ENCODE measurements at places on chromosomes 12 and 14. TPM values are rescaled to one million over a fixed set of nuclear protein-coding genes. Genes with fewer than 3 reads are reported as not detected.

DNA sequence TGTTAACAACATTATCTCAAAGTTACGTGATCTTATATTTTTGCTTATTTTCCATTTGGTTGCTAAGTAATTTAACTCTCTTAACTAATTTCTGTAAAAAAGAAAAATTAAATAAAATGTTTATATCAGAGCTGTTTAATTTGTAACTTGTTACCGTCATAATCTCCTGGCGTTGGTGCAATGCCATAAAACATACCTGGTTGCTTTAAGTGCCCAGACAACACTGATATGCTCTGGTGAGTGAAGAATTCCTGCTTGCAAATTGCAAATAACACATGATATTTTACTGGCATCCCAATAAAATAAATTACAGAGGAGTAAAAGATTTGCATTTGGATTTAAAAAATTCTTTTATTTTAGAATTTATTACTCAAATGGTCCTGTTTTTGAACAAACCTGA is 640.1 kb upstream of the MIS18BP1 start:
- no peak for DNase-seq

DNA sequence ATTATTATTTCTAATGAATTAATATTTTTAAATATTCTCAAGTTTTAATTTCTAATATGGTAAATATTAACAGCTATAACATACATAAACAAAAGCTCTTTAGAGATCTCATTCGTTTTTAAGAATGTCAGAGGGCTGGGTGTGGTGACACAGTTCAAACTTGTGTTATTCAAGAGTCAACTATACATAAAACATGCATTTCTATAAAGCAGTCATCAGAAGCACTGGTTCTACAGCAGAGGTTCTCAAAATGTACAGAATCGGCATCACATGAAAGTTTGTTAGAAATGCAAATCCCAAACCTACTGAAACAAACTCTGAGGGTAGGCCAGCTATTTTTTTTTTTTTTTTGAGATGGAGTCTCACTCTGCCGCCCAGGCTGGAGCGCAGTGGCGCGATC is 34.6 kb downstream of the CLIP1 start:
- no peak for DNase-seq

DNA sequence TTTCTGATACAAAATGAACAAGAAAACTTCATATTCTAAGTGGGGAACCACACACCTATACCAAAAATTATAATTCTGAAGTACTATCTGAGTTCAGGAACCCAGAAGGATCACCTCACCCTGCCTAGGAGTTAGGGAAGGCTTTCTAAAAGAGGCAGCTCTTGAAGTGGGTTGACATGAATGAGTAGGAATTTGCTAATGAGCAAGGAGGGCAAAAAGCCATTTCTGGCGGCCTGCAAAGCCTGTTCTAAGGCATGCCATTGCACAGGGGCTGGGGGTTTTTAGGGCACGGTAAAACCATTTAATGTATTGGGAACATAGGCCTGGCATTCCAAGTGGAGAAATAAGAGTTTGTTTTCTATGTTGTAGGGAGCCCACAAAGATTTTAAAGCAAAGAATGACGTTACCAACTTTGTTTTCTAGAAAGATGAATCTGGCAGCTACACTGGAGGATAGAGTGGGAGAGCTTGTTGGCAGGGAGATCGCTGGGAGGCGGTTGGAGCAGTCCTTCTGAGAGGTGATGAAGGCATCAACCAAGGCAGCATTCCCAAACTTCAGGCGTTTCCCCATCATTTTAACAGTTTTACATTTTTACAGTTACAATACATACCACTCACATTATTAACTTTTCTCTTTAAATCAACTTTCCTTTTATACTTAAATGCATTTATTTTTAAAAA is 14.1 kb downstream of the IFT43 start:
- no peak for DNase-seq

Gene KRT6A
- total RNA-seq: 0.21 TPM

DNA sequence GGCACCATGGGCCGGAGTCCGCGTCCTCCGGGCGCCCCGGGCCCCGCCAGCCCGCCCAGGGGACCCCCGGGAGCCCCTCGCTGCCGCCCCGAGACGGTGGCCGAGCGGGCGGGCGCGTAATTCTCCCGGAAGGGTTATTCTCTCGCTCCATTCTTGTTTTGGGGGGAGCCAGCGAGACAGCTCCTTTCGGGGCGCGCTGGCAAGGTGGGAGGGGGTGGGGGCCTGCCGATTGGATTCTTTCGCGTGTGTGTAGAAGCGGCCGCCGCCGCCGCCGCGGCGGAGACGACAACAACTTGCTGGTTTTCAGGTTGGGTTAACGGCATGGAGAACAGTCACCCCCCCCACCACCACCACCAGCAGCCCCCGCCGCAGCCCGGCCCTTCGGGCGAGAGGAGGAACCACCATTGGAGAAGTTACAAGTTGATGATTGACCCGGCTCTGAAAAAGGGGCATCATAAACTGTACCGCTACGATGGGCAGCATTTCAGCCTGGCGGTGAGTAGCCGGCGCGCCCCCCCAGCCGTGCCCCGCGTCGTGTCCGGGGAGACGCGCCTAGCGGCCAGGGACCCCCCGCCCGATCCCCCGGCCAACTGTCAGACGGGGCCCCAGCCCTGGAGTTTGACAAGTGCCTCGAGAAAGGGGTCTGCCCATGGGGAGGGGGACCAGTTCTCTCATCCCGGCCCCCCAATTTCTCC is 755 bp downstream of the SETD1B start:
- DNase-seq: no peak

DNA sequence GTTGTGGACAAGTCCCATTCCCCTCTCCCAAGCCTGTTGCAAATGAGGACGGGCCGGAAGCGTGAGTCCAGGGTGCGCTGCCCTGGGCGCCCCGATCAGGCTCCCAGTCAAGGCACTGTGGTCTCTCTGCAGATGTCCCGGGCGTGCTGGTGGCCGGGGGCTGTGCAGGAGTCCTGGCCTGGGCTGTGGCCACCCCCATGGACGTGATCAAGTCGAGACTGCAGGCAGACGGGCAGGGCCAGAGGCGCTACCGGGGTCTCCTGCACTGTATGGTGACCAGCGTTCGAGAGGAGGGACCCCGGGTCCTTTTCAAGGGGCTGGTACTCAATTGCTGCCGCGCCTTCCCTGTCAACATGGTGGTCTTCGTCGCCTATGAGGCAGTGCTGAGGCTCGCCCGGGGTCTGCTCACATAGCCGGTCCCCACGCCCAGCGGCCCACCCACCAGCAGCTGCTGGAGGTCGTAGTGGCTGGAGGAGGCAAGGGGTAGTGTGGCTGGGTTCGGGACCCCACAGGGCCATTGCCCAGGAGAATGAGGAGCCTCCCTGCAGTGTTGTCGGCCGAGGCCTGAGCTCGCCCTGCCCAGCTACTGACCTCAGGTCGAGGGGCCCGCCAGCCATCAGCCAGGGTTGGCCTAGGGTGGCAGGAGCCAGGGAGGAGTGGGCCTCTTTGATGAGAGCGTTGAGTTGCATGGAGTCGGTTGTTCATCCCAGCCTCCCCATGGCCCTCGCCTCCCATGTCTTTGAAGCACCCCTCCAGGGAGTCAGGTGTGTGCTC is 6.3 kb downstream of the SLC25A47 start:
- no peak for DNase-seq
